ENCODE measurements at places on chromosomes 7 and 10.
A peak's percentile ranks its signal among the peaks of the same experiment; 100 is the strongest.

DNA sequence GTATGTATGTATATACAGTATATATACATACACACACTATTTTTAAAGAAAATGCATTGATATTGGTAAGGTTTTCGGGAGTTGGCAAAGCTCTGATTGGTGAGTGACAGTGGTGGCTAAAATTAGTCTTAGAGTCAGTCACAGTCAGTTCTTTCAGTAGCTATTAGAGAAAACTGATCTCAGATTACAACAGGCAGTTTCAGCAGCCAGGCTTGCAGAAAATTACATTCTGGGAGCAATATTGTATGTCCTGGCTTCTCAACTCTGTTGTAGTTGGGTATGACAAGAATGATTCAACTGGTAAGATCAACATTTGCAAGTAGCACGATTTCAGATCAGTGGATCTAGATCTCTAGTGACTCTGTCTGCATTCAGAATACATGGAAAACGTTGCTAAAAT lies 897.9 kb upstream of the AUTS2 start:
- DNase-seq = no peak

- no peak for DNase-seq
Measured at GRCh38 chr7:7664291-7664690, 23.7 kb downstream of the UMAD1 start.

- DNase-seq = no peak
Measured at GRCh38 chr7:128919241-128919640, 8.7 kb upstream of the KCP start.

DNA sequence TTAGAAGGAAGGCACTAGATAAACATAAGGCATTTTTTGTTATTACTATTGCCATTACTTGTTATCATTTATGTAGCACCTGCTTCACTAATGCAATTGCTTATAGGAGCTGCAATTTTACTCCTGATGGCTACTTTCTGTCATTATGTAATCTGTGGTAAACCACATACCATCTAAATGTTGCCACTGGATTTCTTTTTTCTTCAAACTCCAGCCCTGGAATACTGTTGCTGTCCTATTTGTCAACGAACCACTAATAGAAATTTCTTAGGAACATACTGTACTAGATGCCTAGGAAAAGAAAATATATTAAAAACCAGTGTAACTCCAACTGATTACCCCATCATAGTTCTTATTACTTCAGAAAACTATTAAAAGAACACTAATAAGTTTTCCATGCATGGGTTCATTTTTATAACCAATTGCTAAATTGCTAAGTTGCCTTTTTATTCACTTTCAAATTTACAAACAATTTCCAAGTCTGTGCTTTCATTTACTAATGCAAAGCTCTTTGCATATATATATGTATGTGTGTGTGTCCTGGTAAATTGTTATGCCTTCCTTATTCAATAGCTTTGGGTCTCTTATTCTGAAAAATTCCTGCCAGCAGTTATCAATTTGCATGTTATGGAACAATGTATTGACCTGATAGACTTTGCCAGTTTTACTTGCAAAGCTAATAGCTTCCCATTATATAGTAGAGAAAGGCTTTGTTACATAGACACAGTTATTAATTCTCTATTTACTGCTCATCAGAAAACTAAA lies 287.4 kb downstream of the EXOC4 start:
- DNase-seq = no peak

GRCh38 chr7:149753375-149754233 lies 19.8 kb downstream of the ZNF467 start:
- no peak for DNase-seq

DNA sequence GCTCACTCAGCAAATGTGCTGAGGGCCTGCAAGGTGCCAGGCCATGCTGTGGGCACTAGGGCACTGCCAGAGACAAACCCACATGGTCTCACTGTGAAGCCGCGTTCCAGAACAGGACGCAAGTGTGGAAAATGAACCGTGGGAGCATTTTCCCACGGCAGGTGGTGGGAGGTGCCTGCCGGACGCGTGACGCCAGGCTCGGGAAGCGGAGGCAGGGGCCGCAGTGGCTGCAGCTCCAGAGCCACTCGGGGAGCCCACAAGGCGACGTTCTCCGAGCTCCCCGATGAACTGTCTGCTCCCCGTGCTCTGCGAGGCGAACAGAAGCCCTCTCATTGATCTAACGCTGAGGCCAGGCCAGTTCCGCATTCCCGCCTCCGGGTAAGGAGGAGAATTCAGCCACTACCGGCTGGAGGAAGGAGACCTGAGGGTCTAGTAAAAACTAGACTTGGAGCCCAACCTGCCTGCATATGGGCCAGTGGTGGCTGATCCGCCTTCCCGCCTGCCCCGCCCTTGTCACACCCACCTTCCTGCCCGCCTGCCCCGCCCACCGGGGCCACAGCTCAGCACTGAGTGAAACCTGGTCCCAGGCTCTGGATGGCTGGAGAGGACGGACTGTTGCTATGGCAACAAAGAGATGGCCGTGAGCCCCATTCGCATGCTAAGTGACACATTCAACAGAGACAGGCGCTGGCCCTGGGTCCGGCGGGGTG lies 13.1 kb downstream of the ADGRA1 start:
- DNase-seq = no peak

DNA sequence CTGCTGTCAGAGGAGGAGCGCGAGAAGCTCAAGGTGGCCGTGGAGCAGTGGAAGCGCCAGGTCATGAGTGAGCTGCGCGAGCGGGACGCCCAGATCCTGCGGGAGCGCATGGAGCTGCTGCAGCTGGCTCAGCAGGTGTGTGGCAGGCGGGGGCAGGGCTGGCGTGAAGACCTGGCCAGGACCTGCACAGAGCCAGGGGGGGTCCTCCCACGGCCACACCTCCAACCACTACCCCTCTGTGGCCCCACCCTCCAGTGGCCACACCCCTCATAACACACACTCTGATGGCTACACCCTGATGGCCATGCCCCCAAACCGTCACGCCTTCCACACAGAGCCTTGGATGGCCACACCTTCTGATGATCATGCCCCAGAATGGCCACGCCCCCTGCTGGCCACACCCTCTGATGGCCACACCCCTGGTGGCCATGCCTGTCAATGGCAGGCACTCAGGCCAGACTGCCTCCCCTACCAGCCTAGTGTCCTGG lies 23.4 kb upstream of the DPYSL4 start:
- DNase-seq = no peak

DNA sequence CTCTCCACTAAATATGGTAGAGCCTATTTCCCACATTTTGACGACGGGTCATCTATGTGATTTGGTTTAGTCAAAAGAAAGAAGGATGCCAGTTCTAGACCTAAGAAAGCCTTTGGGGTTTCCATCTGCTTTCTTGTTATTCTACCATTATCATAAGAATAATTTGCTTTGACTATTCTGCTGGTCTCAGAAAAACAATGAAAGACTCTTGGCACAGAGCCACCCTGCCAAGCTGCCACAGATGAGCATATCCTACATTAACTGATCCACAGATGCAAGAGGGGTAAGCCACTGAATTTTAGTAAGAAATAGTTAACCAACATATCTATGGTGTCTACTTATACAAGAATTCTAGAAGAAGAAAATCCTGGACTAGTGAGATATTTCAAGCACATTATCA lies 158.6 kb upstream of the MAGI2 start:
- no peak for DNase-seq

DNA sequence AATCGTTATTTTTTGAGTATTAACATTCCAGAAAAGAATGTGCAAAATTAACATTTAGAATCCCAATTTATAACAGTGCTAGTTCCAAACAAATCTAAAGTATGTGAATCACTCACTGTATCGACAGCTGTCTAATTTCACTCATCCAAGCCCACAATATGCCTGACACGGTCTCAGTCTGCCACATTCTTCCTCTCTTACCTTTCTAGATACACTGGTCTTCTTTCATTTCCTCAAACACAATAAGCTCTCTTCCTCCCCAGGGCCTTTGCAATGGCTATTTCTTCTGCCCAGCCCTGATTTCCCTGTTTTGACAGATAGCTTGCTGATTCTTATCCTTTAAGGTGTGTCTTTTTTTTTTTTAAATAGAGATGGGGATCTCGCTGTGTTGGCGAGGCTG lies 48.8 kb downstream of the UBE2H start:
- DNase-seq = no peak

- DNase-seq = no peak
Measured at GRCh38 chr7:98097042-98097645, 9.5 kb upstream of the LMTK2 start.

DNA sequence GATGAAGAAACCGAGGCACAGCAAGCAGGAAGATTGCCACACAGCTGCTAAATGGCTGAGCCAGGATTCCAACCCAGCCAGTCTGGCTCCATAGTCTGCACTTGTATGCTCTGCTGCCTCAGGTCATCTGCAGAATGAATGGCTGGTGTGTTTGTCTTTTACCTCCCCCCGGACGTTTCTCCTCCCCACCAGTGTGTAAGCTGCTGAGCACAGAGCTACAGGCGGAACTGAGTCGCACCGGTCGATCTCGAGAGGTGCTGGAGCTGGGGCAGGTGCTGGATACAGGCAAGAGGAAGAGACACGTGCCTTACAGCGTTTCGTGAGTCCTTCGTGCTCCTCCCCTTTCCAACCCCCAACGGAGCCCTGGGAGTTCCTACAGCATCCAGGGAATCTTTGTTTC lies 2.6 kb downstream of the CNPY4 start:
- DNase-seq = no peak

- no peak for DNase-seq
Measured at GRCh38 chr7:122200888-122201287, 56.8 kb upstream of the AASS start.

- DNase-seq = peak; percentile 78
Measured at GRCh38 chr7:44087911-44088838, 5.8 kb upstream of the POLM start.

DNA sequence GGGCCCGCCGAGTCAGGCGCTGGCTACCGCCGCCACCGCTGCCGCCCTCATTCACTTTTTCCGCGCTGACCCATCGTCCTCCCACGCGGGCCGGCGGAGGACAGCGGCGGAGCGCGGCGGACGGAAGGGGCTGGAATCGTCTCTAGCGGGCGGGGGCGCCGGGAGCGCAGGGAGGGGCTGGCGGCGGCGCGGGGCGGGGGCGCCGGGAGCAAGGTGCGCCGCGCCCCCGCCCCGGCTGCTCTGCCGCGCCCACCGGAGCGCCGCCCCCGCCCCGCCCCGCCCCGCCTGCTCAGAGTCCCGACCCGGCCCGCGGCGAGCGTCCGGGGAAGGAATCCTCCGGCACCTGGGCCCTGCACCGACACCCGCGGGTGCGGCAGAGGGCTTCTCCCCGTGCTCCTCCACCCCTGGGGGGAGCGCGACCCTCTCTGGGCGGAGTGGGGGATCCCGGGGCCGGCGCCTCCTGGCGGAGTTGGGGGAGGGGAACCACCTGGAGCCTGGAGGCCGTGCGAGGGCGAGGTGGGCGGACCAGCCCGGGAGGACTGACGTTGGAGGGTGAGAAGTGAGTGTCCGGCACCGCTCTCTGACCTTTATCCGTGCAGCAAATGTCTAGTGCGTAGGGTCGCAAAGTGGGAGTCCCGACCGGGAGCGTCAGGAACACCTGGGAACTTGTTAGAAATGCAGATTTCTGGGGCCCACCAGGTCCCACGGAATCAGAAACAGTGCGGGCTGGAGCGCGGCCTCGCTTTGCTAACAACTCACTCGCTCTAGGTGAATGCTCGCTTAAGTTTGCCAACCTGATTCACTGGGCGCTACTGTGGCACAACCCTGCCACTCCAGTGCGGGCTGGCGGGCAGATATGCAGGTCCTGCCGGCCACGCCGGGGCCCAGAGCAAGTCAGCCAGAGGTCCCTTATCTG lies at the start of gene COBL:
COBL (minus strand) TSS at position 144 of the 916 bp plus-strand sequence. CDS start 176 bp downstream, outside the sequence.
- DNase-seq = no peak

GRCh38 chr7:158476331-158476932 lies 111.2 kb downstream of the PTPRN2 start:
- no peak for DNase-seq

DNA sequence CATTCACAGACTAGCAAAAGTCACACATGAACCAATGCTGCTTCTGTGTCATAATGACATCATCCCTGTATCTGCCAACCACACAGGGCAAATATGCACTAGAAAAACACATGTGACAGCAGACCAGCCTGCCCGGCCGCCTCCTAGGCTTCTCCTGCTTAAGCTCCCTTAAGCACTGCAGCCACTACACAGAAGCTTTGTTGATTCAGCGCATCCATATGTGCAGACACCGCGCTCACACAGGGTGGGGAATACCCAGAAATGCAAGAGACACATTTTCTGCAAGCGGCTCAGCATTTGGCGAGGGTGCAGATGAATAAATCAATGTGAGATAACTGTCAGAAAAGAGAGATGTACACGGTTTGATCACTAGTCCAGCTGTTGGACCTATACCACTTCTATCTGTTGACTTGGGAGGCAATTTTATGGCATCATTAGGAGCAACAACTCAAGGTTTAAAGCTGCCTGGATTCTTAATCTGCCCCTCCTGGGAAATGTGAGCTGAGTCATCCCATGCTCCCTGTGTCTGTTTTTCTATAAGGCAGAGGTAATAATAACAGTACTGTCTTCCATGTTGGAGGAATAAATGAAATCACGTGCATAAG lies 33.4 kb downstream of the CPXM2 start:
- DNase-seq = no peak

DNA sequence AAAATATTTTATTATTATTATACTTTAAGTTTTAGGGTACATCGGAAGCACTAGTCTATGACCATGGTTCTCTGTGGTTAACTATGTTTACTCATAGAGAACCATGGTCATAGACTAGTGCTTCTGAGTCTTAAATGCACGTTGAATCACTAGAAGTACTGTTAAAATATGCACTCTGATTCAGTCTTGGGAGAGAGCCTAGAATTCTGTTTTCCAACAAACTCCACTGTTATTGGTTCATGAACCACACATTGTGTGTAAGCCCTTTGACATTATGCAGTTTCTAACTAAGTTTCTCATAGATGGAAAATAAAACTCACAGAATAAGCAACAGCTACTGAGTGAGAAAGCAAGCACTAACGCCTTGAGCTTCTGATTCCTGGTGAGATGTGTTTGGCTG lies 1120.6 kb downstream of the SORCS1 start:
- no peak for DNase-seq

- DNase-seq = no peak
Measured at GRCh38 chr10:62082271-62082656, 180.8 kb downstream of the ARID5B start.

- peak; percentile 88 for DNase-seq
Measured at GRCh38 chr7:47327698-47328391, 254.1 kb downstream of the TNS3 start.

- DNase-seq = no peak
Measured at GRCh38 chr10:25508112-25508815, 333.5 kb downstream of the GPR158 start.

- no peak for DNase-seq
Measured at GRCh38 chr7:42522227-42522991, 285.4 kb upstream of the GLI3 start.

GRCh38 chr10:70992436-70992835 lies 104.1 kb upstream of the PCBD1 start:
- no peak for DNase-seq
